Adipocyte (in vitro differentiated cells): ENCODE measurements at places on chromosomes 16 and 17.
A peak's percentile ranks its signal among the peaks of the same experiment; 100 is the strongest.

DNA sequence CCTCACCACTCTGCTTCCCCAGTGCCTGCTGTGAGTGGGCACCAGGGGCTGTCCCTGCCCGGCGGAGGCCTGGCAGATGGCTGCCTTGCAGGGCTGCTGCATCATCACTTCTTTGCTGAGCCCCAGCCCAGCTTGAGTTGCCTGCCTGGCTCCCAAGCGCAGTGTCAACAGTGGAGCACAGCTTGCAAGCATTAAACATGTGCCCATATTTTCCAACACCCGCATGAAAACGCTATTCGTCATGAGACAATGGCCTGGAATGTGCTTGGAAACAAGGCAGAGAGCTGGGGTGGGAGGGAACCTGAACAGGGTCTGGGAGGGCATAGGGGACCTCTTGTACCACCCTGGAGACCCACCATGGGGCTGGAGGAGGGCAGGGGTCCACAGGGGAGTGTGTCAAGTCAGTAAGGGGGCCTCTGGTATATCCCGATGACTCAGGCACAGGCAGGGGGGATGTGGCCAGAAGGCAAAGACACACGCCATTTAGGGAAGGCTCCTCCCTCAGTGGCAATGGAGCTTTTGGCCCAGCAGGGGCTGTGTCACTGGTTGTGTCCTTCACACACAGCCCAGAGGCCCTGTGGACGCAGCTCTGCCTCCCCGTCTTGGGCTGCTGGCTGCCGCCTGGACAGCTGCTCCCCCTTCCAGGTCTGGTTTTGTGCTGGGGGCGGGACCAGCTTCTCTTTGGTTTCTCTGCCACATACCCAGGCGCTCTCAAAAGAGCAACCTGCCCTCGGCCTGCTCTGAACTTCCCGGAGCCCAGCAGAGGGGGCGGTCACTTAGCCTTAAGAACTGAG, 17.4 kb upstream of the MTSS2 start:
- DNase-seq, result peak; percentile 93

DNA sequence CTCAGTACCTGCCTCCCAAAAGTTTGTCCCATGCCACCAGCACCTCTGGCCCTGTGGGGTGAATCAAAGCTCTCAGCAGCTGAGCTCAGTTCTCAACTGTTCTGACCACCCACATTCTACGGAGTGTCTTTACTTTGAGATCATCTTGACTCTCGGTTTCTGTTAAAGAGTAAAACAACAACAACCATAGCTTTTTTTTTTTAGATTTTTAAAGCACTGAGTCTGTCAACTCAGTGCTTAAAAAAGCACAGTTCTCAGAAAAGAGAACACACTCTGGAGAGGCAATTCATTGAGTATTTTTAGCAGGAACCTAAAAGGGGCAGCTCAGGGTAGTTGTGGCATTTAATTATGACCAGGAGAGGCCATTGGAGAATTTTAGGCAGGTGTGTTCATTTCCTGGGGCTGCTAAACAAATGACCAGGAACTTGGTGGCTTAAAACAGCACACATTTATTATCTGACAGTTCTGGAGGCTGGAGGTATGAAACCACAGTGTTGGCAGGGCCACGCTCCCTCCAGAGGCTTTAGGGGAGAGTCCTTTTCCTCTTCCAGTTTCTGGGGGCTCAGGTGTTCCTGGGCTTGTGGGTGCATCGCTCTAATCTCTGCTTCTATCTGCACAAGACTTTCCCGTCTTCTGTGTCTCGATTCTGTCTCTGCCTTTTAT, 6.7 kb upstream of the WFIKKN2 start:
- DNase-seq, result no peak

- no peak for DNase-seq
Observed at GRCh38 chr16:10297341-10298006, 88.4 kb upstream of the ATF7IP2 start.

GRCh38 chr16:66391726-66392670, 25.5 kb downstream of the CDH5 start:
- no peak for DNase-seq

DNA sequence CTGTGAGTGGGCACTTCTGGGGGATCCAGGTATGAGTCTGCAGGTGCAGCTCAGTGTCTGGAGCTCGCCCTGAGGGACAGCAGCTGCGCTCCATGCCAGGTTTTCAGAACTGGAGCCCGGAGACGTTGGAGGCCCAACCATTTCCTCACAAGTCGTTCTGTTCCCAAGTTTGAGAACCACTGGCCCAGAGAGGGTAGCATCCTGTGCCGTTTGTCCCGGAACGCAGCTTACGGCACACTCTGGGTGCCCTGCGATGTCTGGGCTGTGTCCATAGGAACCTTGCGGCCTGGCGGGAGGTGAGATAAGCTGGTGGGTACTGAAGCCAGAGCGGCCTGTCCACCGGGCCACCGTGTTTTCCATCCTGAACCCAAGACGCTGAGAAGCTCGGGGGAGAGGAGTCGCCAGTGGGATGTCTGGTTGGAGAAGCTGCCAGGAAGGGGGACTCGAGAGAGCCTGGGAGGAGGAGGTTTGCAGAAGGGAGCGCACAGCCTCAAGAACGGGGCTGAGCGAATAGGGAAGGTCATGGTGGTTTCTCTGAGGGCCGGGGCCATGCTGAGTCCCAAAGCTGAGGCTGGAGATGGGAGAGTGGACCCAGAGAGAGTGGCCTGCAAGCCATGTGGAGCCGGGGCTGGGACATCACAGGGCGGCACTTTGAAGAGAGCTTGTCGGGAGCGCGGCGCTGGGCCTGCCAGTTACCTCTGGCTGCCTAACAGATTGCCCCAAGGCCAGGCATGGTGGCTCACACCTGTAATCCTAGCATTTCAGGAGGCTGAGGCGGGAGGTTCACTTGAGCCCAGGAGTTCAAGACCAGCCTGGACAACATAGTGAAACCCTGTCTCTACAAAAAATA, 211.0 kb upstream of the GSE1 start:
- no peak for DNase-seq

- no peak for DNase-seq
Observed at GRCh38 chr16:63714876-63715275, 1407.0 kb downstream of the CDH11 start.

- no peak for DNase-seq
Observed at GRCh38 chr16:80802138-80802537, 2.3 kb downstream of the CDYL2 start.

DNA sequence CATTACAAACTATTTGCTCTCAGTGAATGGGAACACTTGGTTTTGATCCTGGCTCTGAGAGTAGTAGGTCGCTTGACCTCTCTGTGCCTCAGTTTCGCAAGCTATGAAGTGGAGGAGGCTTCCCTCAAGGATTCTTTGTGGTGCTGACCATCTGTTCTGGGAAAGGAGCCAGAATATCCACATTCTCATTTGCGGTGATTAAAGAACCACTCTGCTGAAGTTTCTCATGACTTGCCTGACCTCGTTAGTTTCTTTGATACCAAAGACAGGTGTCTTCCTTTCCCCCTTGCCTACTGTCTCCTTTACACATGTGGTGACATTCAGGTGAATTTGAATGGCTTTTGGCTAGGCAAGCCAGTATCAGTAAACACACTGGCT, 116.0 kb downstream of the SNX29 start:
- DNase-seq, result peak; percentile 74

DNA sequence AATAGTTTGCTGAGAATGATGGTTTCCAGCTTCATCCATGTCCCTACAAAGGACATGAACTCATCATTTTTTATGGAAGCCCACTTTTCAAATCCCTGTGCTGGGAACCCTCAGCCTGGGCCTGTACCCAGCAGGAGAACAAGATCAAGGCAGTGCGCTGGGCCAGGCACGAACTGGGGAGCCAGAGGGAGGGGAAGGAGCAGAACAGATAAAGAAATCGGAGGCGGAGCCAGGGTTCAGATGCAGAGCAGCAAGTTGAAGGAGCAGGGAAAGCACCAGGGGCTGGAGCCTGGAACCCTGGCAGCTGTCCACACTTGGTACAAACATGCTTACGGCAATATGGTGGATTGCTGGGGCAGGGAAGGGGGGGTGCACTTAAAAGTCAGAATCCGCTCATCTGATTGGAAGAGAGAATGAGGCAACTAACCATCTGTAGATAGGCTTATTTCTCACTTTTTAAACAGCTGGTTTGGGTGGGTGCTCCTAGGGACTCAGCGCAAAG, 107.5 kb downstream of the NOG start:
- no peak for DNase-seq

- DNase-seq, result peak; percentile 7
Observed at GRCh38 chr16:89921131-89921701, 1.9 kb upstream of the TUBB3 start.

DNA sequence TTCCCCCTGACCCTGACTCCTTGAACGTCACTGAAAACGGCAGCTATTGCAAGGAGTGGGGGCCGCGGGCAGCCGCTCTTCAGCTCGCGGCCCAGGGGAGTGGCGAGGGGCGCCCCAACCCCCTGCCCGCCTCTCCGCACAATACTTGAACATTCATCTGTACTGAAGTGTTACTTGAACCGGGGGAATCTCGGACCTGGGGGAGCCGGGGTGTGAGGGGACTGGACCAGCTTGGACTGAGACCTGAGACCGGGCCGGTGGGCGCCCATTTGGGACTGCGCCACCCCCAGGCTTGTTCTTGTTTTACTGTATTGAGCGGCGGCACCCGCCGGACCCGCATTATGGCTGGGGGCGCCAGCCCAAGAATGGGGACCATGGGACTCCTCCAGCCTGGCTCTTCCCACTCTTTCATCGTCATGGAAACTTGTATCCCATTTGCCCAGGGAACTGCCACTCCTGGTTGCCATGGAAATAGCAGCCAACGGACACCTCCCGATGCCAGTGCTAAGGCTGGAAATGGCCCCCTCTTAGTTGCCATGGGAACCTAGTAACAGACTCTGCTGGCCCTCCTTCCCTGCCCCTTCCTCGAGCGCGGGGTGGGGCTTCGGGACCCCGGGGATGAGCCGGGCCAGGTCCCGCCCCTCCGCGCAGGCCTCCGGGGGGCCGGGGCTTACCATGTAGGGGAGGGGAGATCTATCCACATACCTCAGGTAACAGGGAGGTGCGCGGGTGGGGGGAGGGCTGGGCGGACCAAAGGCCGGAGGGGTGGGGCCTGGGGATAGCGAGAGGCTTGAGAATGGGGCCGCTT, 805 bp upstream of the ORAI3 start:
- peak; percentile 98 for DNase-seq

DNA sequence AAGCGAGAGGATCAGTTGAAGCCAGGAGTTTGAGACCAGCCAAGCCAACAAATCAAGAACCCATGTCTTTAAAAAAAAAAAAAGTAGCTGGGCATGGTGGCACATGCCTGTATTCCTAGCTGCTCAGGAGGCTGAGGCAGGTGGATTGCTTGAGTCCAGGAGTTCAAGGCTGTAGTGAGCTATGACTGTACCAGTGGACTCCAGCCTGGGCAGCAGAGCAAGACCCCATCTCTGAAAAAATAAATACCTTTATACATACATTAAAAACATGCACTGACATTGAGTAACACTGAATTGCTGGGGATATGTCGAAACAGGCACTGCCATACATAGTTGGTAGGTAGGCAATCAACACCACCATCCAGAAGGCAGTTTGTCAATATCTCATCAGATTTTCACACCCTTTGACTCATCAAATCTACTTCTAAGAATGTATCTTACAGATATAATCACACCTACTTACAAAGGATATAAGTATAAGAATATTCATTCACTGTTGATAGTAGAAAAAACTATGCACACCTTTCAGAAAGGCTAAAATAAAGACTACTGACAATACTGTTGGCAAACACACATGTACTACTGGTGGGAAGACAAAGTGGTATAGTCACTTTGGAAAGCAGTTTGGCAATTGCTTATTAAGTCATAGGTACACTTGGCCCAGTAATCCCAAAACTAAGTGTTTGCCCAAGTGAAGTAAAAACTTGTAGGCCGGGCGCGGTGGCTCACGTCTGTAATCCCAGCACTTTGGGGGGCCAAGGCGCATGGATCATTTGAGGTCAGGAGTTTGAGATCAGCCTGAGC, 6.4 kb upstream of the CEP20 start:
- no peak for DNase-seq
